Lower lobe of right lung (tissue), 2 donors: ENCODE measurements at places on chromosomes 1 and 21. TPM values are rescaled to one million over a fixed set of nuclear protein-coding genes. Genes with fewer than 3 reads are reported as not detected.
A peak's percentile ranks its signal among the peaks of the same experiment; 100 is the strongest.

- no peak overlapping the region for H3K27ac ChIP-seq
- no peak for DNase-seq
- no peak overlapping the region for H3K4me3 ChIP-seq
- no peaks in the 10 kb centered on the region for H3K36me3 ChIP-seq
- H3K27me3 ChIP-seq, result no peaks in the 10 kb centered on the region
Observed at GRCh38 chr1:203342192-203342940, 8.6 kb downstream of the FMOD start.

DNA sequence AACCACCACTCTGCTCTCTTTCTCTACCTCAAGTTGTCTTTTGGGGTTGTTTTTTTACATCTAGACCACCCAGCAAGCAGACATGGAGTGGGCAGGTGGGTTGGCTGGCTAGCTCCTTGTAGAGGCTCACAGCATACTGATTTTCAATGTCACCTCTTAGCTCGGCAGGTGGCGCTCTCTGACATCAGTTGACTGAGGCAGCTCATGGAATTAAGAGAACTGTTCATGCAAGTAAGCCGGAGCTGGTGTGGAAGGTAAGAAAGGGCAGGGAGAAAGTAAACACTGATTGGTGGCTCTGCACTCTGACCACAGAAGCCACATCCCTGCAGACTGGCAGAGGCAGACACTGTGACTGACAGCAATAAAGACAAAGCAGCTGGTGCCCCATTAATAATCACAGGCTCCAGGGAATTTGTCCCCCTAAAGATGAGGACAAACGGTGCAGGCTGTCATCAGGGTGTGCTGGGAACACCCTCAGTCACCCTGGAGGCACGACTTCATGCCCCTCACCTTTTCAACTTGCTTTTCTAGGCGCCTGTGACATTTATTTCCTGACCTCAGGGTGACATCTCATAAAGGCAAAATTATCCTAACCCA is 226.8 kb downstream of the LMX1A start:
- no peak overlapping the region for H3K27ac ChIP-seq
- H3K4me3 ChIP-seq, result no peak overlapping the region
- peaks cover 12% of the 10 kb centered on the region for H3K27me3 ChIP-seq
- H3K36me3 ChIP-seq, result no peaks in the 10 kb centered on the region
- no peaks in the 10 kb centered on the region for H3K4me1 ChIP-seq
- peak; percentile 57 for DNase-seq

GRCh38 chr1:214135886-214136285 is 145.1 kb upstream of the SMYD2 start:
- H3K4me1 ChIP-seq, result no peaks in the 10 kb centered on the region
- no peak overlapping the region for H3K27ac ChIP-seq
- H3K4me3 ChIP-seq, result no peak overlapping the region
- no peaks in the 10 kb centered on the region for H3K27me3 ChIP-seq

- H3K36me3 ChIP-seq, result no peaks in the 10 kb centered on the region
- no peak overlapping the region for H3K27ac ChIP-seq
- DNase-seq, result no peak
- peaks cover 8% of the 10 kb centered on the region for H3K4me1 ChIP-seq
- no peaks in the 10 kb centered on the region for H3K27me3 ChIP-seq
Observed at GRCh38 chr1:115057661-115058254, 28.1 kb downstream of the TSHB start.

DNA sequence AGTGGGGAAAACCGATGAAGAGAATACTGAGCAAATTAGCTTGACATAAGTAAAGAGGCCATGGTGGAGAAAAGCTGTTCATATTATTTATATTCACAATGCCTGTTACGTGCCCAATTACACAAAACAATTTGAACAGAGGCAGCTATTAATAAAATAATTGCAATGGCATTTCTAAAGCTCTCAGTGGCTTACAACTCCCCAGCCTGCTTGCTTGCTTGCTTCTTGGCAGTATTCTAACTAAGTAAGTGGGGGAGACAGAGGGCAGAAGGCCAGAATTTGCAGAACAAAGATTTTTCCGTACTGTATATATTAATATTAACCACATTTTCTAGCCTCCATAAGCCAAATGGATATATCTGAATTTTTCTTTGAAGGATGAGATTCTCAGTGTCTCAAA is 12.9 kb downstream of the PTPN14 start:
- H3K4me3 ChIP-seq, result no peak overlapping the region
- no peak for DNase-seq
- no peaks in the 10 kb centered on the region for H3K27me3 ChIP-seq
- H3K27ac ChIP-seq, result no peak overlapping the region
- H3K4me1 ChIP-seq, result peaks cover 35% of the 10 kb centered on the region
- H3K36me3 ChIP-seq, result no peaks in the 10 kb centered on the region

GRCh38 chr1:192100686-192101468 is 57.4 kb upstream of the RGS18 start:
- no peak overlapping the region for H3K4me3 ChIP-seq
- H3K27me3 ChIP-seq, result no peaks in the 10 kb centered on the region
- no peak overlapping the region for H3K27ac ChIP-seq
- no peaks in the 10 kb centered on the region for H3K36me3 ChIP-seq
- no peak for DNase-seq

CELA2B gene
- total RNA-seq, result not detected

DNA sequence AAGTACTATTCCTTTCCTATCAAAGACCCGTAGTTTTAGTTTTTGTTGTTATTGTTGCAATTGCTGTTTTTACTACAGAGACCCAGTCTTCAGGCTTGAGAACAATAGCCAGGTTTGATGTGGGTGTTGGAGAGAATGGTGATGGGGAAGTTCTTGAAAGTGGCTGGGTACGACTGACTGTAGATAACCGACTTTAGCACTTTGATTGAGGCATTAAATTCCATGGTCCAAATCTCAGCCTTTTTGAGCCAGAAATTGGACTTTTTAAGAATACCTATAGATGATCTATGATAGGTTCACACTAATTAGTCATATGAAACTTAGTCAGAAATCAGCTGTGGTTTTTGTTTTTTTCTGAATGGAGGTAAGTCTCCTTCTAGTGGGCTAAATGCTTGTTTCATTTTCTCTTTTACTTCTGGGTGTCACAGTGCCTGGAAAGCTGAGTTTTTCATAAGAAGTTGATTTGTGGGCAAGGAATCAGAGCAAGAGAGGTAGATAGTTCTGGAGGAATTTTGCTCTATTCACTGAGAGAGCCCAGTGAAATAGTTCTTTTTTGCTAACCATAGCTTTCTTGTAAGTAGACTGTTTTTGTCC is 2.8 kb downstream of the PPIH start:
- no peak overlapping the region for H3K4me3 ChIP-seq
- H3K36me3 ChIP-seq, result peaks cover 61% of the 10 kb centered on the region
- no peaks in the 10 kb centered on the region for H3K27me3 ChIP-seq
- H3K4me1 ChIP-seq, result peaks cover 17% of the 10 kb centered on the region
- no peak overlapping the region for H3K27ac ChIP-seq

DNA sequence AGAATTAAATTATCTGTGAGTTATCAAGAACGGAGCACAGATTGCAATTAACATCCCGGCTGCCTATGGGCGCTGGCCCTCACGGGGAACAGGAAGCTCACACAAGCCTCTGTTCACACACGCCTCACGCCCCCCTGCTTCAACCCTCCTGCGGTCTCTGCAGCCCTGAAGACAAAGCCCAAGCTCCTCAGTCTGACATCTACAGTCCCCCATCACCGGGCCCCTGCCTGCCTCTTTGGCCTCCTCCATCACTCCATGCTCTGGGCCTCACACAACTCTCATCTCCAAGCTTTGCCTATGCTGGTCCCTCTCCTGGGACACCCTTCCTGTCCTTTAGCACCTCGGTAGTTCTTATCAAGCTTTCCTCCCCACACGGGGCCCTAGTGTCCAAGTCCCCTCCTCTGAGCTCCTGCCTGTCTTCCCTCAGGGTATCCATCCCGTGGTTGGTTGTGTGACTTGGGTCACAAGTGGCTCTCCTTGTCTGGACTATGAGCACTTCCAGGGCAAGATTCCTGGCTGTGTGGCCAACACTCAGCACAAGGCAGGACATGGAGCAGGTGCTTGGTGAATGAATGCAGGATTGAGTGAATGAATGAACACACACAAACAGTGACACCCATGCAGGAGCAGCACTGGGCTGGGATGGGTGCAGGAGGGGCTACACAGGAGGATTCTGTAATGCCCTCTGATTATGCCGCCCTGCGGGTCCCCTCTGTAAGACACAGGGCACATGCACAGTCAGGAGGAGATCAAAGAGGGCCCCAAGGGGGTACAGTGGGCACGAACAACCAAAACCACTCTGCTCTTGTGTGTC is 116.1 kb downstream of the DMRTB1 start:
- DNase-seq, result no peak
- no peaks in the 10 kb centered on the region for H3K4me1 ChIP-seq
- H3K36me3 ChIP-seq, result no peaks in the 10 kb centered on the region
- no peaks in the 10 kb centered on the region for H3K27me3 ChIP-seq
- no peak overlapping the region for H3K27ac ChIP-seq
- H3K4me3 ChIP-seq, result no peak overlapping the region

DNA sequence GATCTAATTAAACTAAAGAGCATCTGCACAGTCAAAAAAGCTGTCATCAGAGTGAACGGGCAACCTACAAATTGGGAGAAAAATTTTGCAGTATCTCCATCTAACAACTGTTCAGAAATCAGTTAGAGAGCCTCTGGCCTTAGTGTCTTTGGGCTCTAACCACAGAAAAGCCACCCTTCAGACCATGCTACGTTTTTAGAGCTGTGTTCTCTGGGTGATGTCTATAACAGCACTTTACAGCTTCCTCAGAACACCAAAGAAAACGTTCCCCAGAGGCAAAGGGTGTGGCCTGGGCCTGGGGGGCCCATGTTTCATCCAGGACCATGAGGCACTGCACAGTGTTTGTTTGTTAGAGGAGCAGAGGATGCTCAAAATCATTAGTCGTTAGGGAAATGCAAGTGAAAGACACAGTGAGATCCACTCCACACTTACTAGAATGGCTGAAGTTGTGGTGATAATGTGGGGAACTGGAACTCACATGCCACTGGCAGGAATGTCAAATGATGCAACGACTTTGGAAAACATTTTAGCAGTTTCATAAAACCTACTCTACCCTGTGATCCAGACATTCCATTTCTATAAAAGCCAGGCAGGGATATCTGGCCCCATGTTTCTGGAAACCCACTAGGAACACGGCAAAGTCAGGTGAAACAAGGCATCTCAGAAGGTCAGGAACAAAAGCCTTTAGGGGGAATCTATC is 250.4 kb upstream of the HOOK1 start:
- H3K27me3 ChIP-seq, result no peaks in the 10 kb centered on the region
- H3K27ac ChIP-seq, result no peak overlapping the region
- peaks cover 3% of the 10 kb centered on the region for H3K4me1 ChIP-seq

- H3K27me3 ChIP-seq, result no peaks in the 10 kb centered on the region
- no peaks in the 10 kb centered on the region for H3K4me1 ChIP-seq
- H3K4me3 ChIP-seq, result no peak overlapping the region
- H3K27ac ChIP-seq, result no peak overlapping the region
- no peak for DNase-seq
Observed at GRCh38 chr1:53766194-53766742, 27.3 kb upstream of the GLIS1 start.

GRCh38 chr1:26166719-26167281 is 2.0 kb downstream of the C1orf232 start:
- H3K4me3 ChIP-seq, result no peak overlapping the region
- DNase-seq, result no peak
- no peaks in the 10 kb centered on the region for H3K36me3 ChIP-seq
- H3K27ac ChIP-seq, result no peak overlapping the region
- H3K27me3 ChIP-seq, result no peaks in the 10 kb centered on the region

RYR2 gene
- total RNA-seq, result 4.8 TPM

- peaks cover 6% of the 10 kb centered on the region for H3K4me1 ChIP-seq
- no peaks in the 10 kb centered on the region for H3K36me3 ChIP-seq
- no peak overlapping the region for H3K4me3 ChIP-seq
- DNase-seq, result no peak
- H3K27ac ChIP-seq, result no peak overlapping the region
- peaks cover 22% of the 10 kb centered on the region for H3K27me3 ChIP-seq
Observed at GRCh38 chr1:993379-993995, 6.4 kb downstream of the HES4 start.

PDC gene
- not detected for total RNA-seq

GRCh38 chr1:23246274-23246673 is 29.0 kb upstream of the HTR1D start:
- no peak overlapping the region for H3K27ac ChIP-seq
- H3K36me3 ChIP-seq, result no peaks in the 10 kb centered on the region
- H3K4me1 ChIP-seq, result no peaks in the 10 kb centered on the region

GRCh38 chr21:36945496-36946138 is 20.9 kb downstream of the HLCS start:
- H3K4me3 ChIP-seq, result no peak overlapping the region
- no peak for DNase-seq
- H3K36me3 ChIP-seq, result no peaks in the 10 kb centered on the region

DNA sequence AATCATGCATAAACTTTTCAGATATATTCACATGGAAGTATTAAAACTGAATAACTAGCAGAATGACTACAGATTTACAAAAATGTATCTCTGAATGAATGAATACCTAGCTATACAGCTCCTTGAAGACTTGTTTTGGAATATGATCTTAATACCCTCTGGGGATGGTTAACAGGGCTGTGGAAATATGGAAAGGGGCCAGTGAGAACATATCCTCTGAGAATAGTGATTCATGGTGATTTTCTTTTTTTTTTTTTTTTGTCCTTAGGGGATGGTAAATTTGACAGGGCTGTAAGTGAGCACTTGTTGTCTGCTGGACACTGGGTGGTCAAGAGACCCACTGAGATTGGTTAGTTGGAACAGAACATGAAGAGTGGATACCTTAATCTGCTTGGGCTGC is 80.7 kb upstream of the HP1BP3 start:
- H3K4me1 ChIP-seq, result no peaks in the 10 kb centered on the region
- H3K36me3 ChIP-seq, result peaks cover 20% of the 10 kb centered on the region
- DNase-seq, result no peak
- no peak overlapping the region for H3K27ac ChIP-seq
- no peak overlapping the region for H3K4me3 ChIP-seq

DNA sequence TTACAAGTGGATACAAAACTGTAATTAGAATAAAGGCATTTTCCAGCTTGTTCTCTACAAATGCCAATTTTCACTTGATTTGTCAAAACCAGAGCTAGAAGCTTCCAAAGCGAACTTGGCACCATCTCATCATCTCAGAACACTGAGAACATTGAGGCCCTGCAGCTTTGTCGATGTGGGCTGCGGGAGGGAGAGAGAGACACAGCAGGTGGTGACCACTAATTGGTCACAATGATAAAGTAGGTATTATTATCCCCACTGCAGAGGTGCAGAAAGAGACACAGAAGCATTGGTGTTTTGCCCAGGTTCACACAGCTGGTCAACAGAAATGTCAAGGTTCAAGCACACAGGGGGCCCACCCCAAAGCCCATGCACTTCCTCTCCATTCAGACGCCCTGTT is 72.2 kb upstream of the KRTAP19-8 start:
- no peak overlapping the region for H3K27ac ChIP-seq
- no peak overlapping the region for H3K4me3 ChIP-seq
- no peaks in the 10 kb centered on the region for H3K27me3 ChIP-seq
- peaks cover 21% of the 10 kb centered on the region for H3K4me1 ChIP-seq
- H3K36me3 ChIP-seq, result no peaks in the 10 kb centered on the region

DNA sequence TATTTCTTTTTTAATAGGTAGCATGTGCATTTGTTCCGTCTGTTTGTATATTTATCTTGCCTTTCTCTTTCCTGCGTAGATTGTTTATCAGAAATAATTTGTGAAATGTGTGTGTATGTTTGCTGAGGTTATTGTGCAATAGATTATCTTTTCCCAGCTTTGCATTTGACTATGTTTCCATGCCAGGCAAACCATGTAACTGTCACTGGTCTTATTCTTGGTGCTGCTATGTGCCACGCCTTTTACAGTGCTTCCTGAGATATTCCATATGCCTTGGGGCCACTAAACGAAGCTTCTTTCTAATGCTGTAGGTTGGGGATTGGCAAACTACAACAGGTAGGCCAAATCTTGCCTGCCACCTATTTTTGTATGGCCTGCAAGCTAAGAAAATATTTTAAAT is 598.8 kb downstream of the PLPP3 start:
- no peak overlapping the region for H3K4me3 ChIP-seq
- H3K27me3 ChIP-seq, result no peaks in the 10 kb centered on the region

- no peak overlapping the region for H3K4me3 ChIP-seq
- H3K27me3 ChIP-seq, result no peaks in the 10 kb centered on the region
- peaks cover 48% of the 10 kb centered on the region for H3K36me3 ChIP-seq
- DNase-seq, result no peak
Observed at GRCh38 chr1:42747125-42747524, 7.1 kb upstream of the CLDN19 start.
